Globus pallidus (tissue), 1 donor: ENCODE measurements at places on chromosomes 1 and 21.
A peak's percentile ranks its signal among the peaks of the same experiment; 100 is the strongest.

GRCh38 chr21:43306911-43307676, 119.8 kb downstream of the SIK1 start:
- no peak for DNase-seq

GRCh38 chr1:11568687-11569086, 85.5 kb downstream of the FBXO2 start:
- no peak for DNase-seq

DNA sequence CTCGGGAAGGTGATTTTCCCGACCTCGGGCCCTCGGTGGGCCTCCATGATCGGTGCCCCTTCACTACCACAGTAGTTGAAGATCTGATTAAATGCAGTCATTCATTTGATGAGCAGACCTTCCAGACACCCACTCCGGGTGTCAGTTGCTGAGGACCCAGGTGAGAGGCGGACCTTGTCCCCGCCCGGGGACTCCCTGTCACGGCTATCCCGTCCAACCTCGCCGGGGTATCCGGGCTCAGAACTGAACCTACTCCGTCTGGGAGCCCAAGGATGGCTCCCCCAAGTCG, 22.6 kb downstream of the RNU1-3 start:
- no peak for DNase-seq

GRCh38 chr1:23543707-23544443, 12.8 kb upstream of the E2F2 start:
- DNase-seq: no peak

DNA sequence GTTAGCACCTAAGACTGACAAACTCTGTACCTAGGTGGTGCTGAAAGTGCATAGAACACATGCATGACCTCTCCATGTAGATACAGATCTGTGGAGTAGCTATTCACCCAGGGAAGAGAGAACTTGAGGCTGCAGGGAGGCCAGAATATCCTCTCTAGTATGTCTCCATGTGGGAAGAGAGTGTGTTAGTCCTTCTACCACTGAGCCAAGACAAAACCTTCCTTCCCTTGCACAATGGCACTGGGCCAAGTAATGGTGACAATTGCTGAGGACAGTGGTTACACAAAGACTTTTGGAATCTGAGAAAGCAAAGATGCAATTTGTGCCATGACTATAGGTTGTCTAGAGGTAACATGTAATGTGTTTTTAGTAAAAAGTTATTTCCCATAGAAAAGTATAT, 52.3 kb downstream of the C1orf198 start:
- no peak for DNase-seq

DNA sequence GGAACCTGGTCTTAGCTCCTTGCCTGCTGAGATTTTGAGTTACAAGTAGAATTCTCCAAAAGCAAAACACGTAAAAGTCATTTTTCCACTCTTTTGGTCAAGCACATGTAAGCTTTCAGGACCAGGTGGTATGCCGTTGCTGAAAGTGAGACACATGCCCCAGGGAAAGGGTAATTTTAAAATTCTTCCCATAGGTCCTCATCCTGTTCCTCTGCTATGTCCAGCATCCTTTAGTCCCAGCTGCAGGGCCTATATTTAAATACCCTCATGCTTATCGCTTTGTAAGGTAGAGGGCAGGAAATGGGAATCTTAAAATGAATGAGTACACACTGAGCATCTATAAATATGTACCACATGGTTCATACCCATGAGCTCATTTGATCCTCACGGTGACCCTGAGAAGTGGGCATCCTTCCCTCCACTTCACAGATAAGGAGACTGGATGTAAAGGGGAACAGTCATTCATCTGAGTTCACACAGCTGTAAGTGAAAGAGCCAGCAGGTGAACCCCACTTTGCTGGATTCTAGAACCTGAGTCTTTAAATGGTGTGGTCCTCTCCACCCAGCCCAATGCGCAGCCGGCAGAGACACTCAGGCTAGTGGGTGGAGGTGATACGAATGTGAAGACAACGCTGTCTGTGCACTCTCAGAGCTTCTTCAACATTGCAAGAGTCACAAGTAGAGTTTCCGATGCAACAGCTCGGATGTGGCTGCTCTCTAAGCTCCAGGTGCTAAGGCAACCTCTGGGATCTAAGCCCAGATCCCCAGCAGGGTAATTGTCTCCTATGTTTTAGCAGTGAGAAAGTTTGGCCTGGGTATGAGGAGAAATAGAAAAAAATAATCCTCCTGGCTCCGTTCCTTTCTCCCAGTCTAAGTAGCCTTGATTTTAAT, 163.5 kb downstream of the PLXNA2 start:
- no peak for DNase-seq

DNA sequence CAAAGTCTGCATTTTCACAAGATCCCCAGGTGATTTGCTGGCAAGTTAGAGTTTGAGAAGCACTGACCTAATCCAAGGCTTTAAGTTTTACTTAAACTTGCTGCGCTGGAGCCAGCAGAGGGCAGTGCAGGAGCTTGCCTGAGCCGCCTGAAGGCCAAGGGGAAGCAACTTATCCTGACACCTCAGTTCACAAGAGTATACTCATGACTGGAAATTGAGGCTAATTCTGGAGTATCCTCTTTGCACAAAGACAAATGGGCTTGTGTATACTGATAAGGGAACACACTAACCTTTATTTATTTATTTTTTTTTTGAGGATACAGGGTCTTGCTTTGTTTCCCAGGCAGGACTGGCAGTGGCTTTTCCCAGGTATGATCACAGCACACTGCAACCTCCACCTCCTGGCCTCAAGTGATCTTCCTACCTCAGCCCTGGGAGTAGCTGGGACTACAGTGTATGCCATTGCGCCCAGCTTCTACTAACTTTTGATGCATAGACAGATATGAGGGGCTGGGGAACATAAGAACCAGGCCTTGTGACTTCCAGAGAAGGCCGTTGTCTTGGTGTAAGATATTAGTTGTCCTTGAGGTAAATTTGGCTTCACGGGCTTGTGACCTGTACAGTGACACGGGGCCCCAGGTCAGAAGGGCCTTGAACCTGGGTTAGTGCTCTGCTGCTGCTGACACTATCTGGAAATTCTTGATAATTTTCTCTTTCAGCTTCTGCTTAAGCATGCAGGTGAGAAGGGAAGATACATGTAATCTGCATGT, 29.0 kb upstream of the SLAMF1 start:
- DNase-seq: peak; percentile 49

- DNase-seq: no peak
Measured at GRCh38 chr1:17842686-17843085, 87.6 kb downstream of the ACTL8 start.

DNA sequence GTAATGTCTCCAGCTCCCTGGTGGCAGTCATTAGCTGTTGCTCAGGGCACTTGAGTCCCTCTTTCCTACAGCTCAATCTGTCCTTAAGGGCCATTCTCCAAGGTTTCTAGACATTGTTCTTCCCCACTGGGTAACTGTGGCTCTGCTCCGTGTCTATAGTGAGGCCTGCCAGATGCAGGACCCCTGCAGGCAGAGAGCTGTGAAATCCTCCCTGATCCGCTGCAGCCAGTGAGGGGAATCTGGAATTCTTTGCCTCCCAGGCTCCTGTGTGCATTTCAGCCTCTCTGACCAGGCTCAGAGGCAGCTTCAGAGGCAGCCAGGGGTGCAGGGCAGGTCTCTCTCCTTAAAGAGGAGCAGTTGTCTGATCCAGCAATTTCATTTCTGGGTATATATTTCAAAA, 14.4 kb upstream of the IGSF21 start:
- DNase-seq: no peak

- peak; percentile 51 for DNase-seq
Measured at GRCh38 chr1:62800825-62801306, 16.9 kb downstream of the ATG4C start.
